ENCODE measurements at places on chromosomes 6 and 20.

- no peak for DNase-seq
These were observed 492.5 kb upstream of the FLRT3 start for GRCh38 chr20:14829906-14830305.

GRCh38 chr20:62159839-62160238 lies 16.3 kb downstream of the SS18L1 start:
- DNase-seq: no peak

- DNase-seq: peak; percentile 59
These were observed 32.4 kb upstream of the FBXO9 start for GRCh38 chr6:53032849-53033248.

DNA sequence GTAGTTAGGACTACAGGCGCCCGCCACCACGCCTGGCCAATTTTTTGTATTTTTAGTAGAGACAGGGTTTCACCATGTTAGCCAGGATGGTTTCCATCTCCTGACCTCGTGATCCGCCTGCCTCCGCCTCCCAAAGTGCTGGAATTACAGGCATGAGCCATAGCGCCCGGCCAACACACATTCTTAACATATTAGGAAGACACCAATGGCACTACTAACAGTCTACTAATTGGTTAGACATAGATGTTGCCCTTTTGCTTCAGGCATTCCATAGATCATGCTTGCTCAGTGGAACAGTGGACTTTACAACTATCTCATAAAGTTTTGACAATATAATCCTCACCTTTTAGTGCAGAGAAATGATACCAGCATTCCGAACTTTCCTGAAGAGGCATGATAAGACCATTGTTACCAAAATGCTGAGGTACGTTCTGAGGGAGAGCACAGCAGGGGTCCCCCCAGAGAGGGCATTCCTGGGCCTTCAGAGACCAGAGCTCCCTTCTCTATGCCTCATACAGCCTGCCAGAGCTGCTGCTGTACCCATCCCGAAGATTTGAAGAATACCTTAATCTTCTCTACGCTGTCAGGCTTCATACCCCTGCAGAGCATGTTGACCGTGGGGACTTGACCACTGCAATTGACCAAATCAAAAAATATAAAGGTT lies 89.4 kb downstream of the ECT2L start:
- no peak for DNase-seq

DNA sequence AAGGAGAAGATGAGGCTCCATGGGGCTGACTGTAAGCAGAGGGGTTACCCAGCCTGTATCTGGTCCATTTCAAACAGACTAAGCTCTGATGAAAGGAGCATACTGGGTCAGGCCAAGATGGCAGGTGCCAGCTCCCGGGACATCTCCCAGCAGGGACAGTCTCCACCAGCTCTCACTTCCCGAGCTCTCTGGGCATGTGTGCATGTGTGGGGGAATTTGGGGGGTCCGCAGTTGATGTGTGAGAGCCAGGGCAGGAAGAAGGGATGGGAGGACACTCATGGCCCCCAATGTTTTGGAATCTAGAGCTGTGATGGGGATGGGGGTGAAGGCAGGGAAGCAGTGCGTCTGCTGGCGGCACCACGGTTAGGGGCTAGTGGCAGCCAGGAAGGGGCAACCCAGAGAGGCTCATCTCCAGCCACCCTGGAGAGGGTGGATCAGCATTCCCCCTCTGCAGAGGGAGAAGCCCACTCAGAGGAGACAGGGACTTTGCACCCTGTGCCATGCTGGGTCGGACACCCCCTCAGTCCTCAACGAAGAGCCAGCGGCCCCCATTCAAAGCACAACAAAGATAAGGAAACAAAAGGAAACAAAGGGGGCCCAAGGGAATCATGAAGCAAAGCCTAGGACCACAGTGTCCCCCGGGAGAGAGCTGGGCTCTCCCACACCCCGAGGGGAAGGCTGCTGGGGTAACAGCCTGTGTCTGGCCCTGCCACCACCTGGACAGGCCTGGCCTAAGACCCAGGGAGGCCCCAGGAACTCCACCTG lies 52.4 kb downstream of the DSTN start:
- DNase-seq: no peak

- DNase-seq: peak; percentile 66
These were observed 15.2 kb downstream of the CDH22 start for GRCh38 chr20:46293084-46293483.

GRCh38 chr6:3561725-3562124 lies 104.9 kb upstream of the SLC22A23 start:
- peak; percentile 56 for DNase-seq

GRCh38 chr6:21738180-21739094 lies 144.9 kb downstream of the SOX4 start:
- DNase-seq: no peak

GRCh38 chr6:79404261-79404660 lies 133.0 kb downstream of the LCA5 start:
- DNase-seq: no peak

GRCh38 chr20:37893566-37894241 lies 9.2 kb upstream of the VSTM2L start:
- no peak for DNase-seq

- DNase-seq: peak; percentile 77
These were observed 11.5 kb downstream of the PMEPA1 start for GRCh38 chr20:57698116-57698866.

DNA sequence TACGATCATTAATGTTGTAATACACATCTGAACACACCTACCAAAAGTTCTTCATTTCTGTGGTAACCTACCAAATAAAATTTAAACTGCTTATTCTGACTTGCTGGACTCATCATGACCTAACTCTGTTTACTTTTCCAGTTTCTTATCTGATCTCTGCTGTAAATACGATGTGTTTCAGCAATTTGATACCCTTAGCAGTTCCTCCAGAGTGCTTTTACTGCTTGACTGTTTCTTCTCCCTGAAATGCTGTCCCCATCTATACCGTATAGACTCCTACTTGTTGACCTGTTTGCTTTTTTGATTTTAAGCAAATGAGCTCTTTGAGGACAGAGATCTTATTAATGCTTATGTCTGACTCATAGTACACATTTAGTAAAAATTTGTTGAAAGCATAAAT lies 119.5 kb downstream of the SCAF8 start:
- DNase-seq: no peak

DNA sequence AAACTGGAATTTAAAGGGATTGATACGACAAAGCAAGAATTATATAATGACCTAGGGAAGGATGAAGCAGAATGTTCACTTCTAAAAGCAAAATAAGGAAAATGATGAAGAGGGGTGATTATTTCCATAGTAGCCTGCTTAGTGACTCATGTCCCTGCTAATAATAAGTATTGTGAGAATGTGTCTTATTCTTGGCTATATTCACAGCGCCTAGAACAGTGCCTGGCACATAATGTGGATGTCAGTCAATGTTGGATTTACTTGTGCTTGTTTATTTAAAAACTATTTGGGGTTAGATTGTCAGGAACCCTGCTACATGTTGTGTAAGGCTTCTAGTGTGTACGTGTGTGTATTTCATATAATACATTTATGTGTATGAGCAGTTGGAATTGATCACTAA lies 85.1 kb downstream of the ZFAND3 start:
- DNase-seq: peak; percentile 9

DNA sequence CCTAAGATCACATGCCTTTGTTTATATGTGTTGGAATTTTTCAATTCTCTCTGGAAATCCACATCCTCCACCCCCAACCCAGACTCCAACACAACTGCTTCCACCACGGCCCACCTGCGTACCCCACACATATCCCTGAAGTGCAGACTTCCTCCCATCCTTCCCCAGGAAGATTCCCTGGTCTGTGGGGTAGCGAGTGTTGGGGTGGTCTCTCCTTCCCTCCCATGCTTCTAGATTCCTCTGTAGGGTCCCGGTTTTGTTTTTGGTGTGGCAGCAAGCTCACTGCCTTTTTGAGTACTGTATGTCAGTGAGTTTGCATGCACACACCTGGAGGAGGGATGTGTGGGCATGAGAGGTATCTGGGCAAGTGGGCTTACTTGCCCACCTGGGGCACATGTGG lies 127.6 kb downstream of the MRPL14 start:
- no peak for DNase-seq

DNA sequence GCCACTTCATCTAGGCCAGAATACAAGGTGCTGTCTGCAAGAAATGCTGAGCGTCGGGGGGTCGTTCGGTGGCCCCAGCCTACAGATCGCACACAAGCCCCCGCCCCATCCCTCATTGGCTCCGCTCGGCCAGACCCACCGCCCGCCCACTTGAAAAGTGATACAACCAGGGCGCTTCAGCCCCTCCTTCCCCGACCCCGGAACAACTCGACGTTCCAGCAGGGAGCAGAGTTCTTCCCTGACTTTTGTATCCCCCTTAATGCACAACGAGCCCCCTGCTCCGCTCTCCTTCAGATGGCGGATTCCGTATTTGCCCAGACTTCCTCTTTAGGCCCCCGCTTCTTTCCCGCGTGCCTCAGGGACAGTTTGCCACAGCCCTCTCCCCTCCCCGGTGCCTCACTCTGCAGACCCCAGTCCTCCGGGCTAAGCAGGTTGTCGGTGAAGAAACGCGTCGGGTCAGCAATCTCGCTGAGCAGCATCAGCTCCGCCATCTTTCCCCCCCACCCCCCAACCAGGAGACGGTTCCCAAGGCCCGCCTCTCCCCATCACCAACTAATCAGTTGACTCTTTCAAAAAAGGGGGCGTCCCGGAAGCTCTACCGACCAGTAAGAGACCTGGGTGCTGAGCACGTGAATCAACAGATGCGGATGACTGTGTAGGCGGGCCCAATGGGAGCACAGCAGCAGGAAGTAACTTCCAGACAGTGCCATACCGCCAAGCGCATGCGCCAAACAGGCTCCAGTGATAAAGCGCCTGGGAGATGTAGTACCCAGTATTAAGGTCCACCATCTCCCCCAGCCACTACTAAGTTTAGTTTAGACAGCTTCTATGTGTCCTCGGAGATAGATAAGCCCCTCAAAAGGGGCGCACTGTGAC lies at the start of gene ATF6B:
Gene ATF6B, minus strand, starts transcription at position 530 of the 876 bp plus-strand sequence. Its CDS starts 39 bp downstream, at position 491.
- DNase-seq: peak; percentile 100

All from lung microvascular endothelial cell (primary cell).